ENCODE measurements at places on chromosomes 5 and 9.

DNA sequence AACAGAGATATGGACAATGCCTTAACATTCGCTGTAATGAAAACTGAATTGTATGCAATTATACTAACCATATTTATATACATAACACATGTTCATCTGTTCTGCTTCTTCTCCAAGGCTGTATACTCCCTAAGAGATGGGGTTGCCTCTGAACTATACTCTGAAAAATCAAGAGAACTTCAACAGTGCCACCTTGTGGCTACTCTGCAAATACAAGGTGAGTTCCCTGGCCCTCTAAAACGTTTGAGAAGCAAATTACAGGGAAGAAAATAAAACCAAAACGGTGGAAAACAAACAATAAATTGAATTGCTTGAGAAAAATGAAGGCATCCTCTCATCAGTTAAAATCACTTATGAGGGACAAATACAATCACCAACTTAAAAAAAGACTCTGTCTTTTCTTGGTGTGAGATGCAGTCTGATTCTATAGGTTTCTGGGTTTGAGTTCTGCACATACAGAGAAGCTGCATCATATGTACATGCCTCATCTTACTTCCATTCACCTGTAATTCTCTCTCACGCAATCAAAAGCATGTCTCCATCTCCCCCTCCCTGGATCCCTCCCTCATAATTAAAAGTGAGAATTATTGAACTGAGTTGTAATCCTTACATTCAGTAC, 98.6 kb downstream of the FBXW11 start:
- DNase-seq, result peak; percentile 92

- no peak for DNase-seq
Measured at GRCh38 chr5:53340956-53341750, 139.3 kb upstream of the FST start.

DNA sequence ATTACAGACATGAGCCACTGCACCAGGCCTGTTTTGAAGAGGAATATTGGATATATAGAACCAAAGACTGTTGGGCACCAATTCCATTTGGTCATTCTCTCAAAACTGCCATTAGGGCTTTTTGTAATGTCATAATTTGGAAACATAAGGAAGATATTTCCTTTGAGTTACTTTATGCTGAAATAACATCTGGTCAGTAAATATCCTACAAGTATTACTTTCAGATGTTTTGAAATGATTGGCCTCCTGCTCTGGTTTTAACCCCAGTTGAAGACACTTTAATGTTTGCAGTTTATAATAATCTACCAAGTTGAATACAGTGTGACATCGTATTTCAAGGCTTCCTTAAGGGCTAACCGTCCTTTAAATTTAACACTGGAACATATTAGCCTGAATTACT, 33.6 kb downstream of the LRRTM2 start:
- DNase-seq, result no peak

GRCh38 chr9:106637486-106637885, 225.5 kb upstream of the ZNF462 start:
- DNase-seq, result no peak

GRCh38 chr5:93886098-93886806, 144.9 kb upstream of the POU5F2 start:
- no peak for DNase-seq

DNA sequence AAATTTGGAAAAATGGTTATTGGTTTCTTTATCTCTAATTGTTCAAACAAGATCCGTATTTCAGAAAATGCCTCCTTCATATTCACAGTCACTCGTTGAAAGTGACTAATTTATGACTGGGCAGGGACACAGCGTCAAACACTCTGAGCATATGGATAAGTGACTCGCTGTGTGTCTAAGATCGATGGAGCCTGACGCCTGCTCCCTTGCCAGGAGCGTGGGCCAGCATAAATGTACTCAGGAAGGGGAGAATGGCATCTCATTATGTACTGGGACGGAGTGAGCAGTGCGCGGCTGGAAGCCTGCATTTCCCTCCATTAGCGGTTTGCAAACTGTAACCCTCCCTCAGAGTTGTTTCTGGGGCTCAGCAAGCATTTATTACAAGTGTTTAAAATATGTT, 79.8 kb upstream of the CAST start:
- peak; percentile 30 for DNase-seq

DNA sequence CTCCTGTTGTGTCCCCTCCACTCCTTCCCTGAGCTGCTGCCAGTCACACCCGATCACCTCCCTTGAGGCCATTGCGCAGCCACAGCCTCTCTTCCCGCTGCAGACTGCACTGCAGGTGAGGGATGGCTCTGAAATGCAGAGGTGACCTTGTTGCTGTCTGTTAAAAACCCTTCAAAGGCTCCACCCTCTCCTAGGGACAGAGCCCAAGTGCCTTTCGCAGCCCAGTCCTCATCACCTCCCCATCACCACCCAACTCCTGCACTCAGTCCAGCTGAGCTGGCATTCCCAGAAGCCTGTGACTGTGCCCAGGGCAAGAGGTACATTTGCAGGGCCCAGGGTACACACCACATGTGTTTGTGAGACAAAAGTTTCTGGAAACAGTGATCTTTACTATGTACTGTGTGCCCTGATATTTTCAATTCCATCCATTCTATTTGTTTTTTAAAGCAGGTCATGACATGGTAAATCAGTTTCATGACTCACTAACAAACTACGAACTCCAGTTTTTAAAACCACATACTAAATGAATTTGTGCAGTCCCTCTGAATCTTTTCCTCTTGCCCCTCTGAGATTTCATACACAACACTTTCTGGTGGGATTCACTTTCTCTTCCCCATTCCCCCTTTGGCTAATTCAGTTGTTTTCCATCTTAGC, 73.0 kb upstream of the SPOCK1 start:
- DNase-seq, result no peak

GRCh38 chr5:134551901-134552300, 26.4 kb downstream of the JADE2 start:
- DNase-seq, result no peak

- DNase-seq, result no peak
Measured at GRCh38 chr5:143914756-143915155, 102.8 kb downstream of the HMHB1 start.

DNA sequence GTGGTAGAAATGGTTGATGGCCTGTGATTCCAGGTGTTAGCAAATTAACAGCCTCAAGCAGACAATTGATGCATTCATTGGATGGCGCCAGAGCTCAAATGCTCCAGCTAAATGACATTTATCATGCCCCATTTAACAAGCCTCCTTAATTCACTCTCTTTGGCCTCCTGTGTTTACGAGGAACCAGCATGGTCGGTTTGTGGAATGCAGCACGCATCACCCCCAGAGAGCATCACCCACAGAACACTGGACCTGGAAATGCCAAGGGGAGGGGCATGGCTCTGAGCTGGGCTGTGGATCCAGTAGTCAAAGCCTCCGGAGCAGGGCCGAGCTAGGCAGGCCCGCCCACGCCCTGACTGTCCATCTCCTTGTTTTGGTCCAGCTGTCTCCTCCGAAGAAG, 434.0 kb downstream of the GADD45G start:
- DNase-seq, result peak; percentile 91

- DNase-seq, result peak; percentile 29
Measured at GRCh38 chr5:100647461-100648230, 112.5 kb downstream of the FAM174A start.

GRCh38 chr9:77946969-77947620, 84.5 kb downstream of the GNAQ start:
- no peak for DNase-seq

GRCh38 chr9:72041775-72042194, 18.6 kb downstream of the C9orf57 start:
- peak; percentile 35 for DNase-seq

- no peak for DNase-seq
Measured at GRCh38 chr9:92642041-92642451, 27.9 kb downstream of the IPPK start.

GRCh38 chr5:159456261-159456660, 126.0 kb upstream of the IL12B start:
- DNase-seq, result no peak

DNA sequence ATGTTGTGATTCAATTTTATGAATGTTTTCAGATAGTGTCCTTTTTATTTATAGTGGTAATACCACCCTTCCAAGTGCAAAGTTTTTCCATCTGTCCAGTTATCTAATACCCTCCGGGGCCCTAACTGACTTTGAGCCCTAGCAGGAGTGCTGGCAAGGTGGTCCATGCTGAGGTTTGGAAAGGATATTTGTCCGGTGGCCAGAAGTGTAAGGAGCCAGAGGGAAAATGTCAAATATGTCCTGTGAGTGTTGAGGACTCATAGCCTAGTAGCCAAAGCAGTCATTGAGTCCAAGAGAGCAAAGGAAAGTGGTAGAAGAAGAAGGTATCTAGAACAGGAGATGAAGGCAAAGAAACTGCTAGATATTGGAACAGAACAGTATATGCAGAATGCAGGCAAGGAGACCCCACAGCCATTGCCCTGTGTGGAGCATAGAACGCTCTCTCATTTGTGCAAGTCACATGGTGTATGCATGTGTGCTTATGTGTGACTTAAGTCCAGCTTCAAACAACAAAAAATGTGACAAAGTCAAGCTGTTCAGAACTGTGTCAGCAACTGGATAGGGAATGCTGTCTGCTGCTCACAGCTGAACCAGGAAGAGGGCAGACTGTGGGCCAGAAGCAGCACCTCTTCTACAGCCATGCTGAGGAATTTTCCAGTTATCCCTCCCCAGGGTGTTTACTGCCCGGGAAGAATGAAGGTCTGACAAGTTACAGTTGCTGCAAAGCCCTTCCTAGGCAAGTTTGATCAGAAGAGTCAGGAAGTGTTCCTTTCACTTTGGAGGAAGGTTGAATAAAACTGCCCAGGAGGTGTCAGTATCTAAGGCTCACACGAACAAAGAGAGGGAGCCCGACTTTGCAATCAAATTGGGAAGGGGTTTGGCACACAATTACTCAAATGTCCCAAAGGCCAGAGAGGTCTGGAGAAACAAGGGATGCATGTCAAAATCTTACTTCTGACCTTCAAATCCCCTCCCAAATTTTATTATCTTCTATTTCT, 463.3 kb upstream of the DMAC1 start:
- DNase-seq, result no peak

DNA sequence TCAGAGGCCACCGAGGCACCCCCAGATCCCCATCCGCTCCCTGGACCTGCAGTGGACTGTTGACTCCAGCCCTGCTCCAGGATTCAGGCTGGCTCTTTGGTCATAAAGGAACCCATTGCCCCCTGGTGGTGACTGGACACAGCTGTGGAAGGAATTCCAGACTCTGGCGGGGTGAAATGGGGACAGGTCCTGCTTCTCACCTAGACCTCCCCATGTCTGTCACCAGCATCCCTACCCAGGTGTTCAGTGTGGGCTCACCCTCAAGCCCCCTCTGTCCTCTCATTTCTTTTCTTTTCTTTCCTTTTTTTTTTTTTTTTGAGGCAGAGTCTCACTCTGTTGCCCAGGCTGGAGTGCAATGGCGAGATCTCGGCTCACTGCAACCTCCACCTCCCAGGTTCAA, 25.5 kb upstream of the STXBP1 start:
- DNase-seq, result peak; percentile 91

DNA sequence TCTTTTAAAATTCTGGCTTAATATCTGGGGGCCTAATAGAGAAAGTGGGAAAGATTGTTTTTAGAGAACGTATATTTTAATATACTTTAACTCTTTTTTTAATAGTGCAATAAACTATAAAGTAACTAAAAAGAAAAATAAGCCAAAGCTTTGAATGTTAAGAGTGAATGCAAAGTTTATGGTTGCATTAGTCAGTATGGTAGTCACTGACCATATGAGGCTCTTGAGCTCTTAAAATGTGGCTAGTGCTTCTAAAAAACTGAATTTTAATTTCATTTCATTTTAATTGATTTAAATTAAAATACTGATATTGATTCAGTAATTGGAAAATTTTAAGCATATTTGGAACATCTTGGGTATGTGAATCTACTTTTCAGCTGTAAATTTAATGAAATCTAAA, 310.7 kb downstream of the PJA2 start:
- no peak for DNase-seq

- peak; percentile 64 for DNase-seq
Measured at GRCh38 chr9:120892748-120893610, 16.0 kb upstream of the PHF19 start.

DNA sequence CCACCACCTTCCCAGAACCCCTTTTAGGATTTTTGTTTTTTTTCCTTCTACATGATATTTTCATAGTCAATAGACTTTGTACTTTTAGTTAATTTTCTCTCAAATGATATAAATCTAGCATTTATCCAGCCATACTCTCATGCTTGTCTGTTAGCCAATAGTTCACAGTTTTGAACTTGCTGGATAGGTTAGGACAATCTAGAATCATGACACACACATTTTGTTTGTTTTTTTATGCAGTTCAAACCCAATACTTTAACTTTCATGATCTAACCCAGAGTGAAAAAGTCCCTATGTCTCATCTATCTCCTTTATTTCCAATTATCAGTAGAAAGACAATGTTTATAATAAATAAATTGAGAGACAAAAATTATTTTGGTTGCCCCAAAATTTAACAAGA, 509.7 kb upstream of the DMAC1 start:
- DNase-seq, result no peak

GRCh38 chr5:123937230-123937629, 425.3 kb downstream of the CSNK1G3 start:
- DNase-seq, result no peak

- peak; percentile 59 for DNase-seq
Measured at GRCh38 chr5:51387884-51388275, 4.6 kb downstream of the ISL1 start.

GRCh38 chr9:8030095-8030494, 230.5 kb upstream of the DMAC1 start:
- no peak for DNase-seq

DNA sequence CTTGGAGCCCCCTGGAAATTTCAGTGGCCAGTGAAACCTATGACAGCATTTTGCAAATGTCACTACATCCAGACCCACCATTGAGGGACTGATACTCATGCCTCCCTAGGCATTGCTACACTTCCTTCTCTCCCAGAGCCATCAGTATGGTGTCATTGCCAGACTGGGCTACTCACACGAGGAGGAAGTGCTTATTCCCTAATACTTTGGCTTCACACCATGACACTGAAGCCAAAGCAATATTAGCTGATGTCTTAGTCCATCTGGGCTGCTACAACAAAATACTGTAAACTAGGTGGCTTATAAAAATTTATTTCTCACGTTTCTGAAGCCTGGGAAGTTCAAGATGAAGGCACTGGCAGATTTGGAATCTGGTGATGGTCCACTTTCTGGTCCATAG, 22.6 kb downstream of the TRPM3 start:
- no peak for DNase-seq

DNA sequence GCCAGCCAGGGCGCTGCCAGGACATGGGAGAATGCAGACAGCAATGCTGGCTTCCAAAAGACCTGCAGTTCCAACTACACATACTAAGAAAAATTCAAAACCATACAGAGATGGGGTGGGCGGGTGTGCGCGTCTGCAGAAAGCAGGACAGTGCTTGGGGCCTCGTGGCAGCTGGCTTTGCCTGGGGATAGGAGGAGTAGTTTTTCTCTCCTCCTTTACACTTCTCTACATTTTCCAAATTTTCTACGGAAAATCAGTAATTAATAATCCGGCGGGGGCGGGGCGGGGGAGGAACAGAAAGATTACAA, 43.6 kb upstream of the SARDH start:
- DNase-seq, result no peak

All from eye (tissue), 1 donor.